CD4-positive, alpha-beta T cell treated with Interleukin-4 for 1 hour (primary cell): ENCODE measurements at places on chromosomes 5 and 9.
A peak's percentile ranks its signal among the peaks of the same experiment; 100 is the strongest.

GRCh38 chr9:133709015-133709611 lies 29.0 kb downstream of the SARDH start:
- peak; percentile 68 for DNase-seq

DNA sequence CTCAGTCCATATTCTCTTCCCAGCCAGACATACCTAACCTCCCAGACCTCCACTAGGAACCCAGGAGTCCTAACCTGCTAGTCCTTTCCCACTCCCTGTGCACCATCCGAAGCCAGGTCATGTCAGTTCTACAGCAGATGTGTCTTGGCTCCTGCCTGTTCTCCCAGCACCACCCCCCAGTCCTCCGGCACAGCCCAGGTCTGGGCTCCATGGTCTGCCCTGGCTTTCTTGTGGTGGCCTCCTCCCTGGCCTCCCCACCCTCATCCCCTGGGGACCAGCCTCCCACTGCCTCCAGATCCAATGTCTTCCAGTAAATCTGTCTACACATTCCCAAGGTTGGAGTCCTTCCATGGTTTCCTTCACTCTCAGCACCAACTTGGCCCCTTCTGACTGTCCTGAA lies 20.0 kb downstream of the KCNIP1 start:
- DNase-seq, result no peak

- no peak for DNase-seq
Observed at GRCh38 chr5:43005031-43005430, 35.1 kb downstream of the ANXA2R start.

- no peak for DNase-seq
Observed at GRCh38 chr9:21766096-21766495, 36.3 kb upstream of the MTAP start.

DNA sequence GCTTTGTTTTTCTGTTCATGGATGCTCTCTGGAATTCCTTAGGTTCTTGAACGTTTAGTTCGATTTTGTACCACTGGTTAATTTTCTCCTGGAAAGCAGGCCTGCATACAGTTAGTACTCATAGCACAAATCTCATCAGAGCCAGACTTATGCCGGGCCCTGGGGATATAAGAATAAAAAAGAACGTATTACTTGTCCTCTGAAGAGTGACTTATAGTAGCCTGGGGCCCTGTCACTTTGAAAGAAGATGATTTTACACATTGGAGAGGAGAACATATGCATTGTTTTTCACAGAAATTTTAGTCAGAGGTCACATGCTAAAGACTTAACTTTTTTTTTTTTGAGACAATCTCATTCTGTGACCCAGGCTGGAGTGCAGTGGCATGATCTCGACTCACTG lies 50.3 kb downstream of the ZNF462 start:
- no peak for DNase-seq

GRCh38 chr5:160001457-160001856 lies 7.5 kb upstream of the TTC1 start:
- no peak for DNase-seq

- DNase-seq, result no peak
Observed at GRCh38 chr5:157543825-157544622, 31.6 kb downstream of the ADAM19 start.

- DNase-seq, result no peak
Observed at GRCh38 chr5:20469792-20470191, 481.8 kb upstream of the CDH18 start.

- no peak for DNase-seq
Observed at GRCh38 chr5:91443761-91444467, 60.8 kb upstream of the ARRDC3 start.

GRCh38 chr5:178441486-178442270 lies 148.5 kb downstream of the COL23A1 start:
- no peak for DNase-seq

DNA sequence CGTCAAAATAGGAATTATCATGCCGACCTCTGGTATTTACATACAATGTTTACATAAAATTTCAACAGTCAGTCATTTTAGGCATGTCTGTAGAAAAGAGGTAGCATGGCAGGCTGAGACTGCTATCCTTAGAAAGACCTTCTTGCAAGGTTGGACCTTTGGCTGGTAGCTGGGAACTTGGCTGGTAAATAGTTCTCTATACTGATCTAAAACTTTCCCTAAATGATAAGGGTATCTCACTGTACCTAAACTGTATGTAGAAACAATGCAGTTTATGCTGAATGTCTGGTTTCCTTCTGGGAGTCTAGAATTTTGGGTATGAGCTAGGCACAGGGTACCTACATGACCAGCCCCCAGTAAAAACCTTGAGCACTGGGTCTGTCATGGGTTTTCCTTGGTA lies 18.0 kb downstream of the FEM1C start:
- no peak for DNase-seq

GRCh38 chr5:96439477-96440184 lies 6.6 kb upstream of the PCSK1 start:
- DNase-seq, result no peak

- DNase-seq, result no peak
Observed at GRCh38 chr5:1032011-1032410, 23.4 kb downstream of the NKD2 start.

DNA sequence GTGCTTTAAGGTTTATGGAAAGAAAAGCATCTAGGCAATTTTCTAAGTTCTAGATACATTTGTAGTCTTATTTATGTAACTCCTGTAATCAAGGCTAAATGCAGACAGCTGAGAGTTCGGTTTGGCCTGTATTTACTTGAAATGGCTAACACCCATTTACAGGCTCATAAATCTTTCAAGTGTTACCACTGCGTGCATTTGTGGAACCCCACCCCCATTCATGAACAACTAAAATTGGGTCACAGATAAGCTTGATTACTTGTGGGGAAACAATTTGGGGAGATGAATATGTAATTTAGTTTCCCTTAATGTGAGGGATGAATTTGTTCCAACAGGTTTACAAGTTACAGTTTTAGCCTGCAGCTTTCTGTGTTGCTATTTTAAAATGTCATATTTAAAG lies 360.6 kb downstream of the ARRDC3 start:
- no peak for DNase-seq

DNA sequence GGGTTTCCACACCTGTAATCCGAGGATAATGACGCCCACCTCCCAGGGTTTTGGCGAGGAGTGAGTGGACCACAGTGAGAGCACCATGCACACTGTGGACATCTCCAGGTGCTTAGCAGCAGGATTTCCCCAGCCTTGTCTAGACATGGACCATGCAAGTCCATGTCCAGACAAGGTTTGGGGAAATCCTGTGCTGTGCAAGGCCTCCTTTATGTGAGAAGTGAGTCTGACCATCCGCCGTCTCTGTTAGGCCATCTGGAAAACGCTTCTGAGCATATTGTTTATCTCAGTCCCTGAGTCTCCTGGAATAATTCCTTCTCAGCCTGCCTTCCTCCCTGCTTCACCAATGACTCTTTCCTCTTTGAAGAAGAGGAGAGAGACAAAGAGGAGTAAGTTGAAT lies 26.2 kb upstream of the TNFAIP8 start:
- DNase-seq, result no peak

- DNase-seq, result no peak
Observed at GRCh38 chr5:134551901-134552300, 26.4 kb downstream of the JADE2 start.

- no peak for DNase-seq
Observed at GRCh38 chr5:22076586-22076985, 776.6 kb downstream of the CDH12 start.

DNA sequence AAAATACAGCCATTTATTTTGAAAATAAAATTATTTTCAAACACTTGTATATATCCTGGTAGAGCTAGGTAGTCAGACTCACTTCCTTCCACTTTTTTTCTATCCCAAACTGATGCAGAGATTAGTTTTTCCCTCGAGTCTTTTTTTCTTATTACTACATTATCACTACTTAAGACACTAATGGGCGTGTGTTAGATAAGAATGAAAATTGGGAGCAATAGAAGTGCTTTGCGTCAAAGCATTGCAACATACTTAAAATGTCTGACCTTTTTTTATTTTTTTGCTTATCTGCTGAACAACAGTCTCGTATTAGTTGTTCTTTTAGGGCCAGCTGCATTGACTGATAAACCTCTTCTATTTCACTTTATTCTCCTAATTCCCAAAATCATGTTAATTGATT lies 1278.7 kb downstream of the CDH12 start:
- no peak for DNase-seq
